ENCODE measurements at places on chromosomes 7 and 10.

- no peak for DNase-seq
Measured at GRCh38 chr10:26869528-26869927, 8.8 kb upstream of the ABI1 start.

DNA sequence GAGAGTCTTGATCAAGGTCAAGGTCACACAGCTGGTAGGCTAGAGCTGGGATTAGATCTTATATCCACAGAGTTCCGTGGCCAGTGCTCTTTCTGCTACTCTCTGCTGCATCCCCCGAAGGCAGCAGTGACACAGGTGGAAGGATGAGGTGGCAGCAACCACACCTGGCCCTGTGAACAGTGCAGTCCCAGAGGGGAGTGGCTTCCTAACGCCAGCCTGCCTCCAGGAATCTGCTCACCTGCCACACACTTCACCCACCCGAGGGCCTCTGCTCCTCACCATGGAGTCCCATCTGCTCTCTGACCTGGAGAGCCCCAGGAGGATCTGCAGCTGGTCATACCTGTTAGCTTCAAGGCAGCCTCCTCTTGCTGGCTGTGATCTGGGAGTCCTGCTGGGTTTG, 484.2 kb downstream of the PLXNA4 start:
- no peak for DNase-seq

GRCh38 chr10:56035489-56035888, 325.6 kb downstream of the ZWINT start:
- no peak for DNase-seq

DNA sequence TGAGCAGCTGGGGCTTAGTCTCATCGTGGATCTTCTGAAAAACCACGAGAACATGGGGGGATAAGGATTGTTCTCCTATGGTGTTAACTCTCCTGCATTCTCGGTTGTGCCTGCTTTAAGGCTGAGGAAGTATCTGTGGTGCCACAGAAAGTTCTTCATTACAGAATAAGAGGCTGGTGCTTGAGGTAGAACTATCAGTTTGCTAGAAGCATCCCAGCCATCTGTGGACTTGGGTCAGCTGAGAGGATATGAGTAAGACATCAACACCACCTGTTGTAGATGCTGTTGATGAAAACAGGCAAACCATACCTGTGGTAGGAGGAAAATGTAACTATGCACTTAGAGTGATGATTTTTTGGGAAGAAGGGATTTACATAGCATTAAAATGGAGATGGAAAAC, 416.6 kb downstream of the PHTF2 start:
- DNase-seq: no peak

GRCh38 chr10:50324680-50325393, 73.5 kb upstream of the ASAH2 start:
- DNase-seq: no peak

DNA sequence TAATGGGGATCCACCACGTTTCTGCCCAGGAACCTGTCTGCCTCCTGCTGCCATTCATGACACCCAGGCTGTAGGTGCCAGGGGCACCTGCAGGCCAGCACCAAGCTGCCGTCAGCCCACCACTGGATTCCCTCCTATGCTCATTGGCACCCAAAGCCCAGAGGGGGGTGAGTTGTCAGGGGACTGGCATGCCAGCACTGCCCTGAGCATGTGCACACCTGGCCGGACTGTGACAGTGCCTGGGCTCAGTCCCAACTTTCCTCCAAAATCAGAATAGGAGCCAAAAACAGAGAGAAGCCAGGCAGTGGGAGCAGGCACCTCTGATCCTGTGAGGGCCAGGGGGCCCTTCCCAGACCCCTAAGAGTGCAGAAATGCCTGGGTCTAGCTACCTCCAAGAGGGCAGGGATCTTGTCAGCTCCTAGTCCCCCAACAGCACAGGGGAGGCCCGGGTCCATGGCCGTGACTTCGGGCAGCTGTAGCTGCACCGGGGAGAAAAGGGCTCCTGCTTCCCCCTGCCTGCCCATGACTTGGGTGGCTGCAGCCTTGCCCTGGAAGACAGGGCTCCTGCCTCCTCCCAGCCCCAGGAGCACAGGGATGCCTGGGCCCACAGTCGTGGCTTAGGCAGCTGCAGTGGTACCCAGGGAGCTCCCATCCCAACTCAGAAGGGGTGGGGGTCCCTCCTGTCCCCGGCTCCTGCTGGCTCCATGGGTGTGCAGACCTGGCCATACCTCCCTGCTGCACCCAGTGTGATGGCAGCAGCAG, 249.8 kb upstream of the DKK1 start:
- no peak for DNase-seq

GRCh38 chr10:84176351-84176750, 2.8 kb downstream of the GPR15LG start:
- DNase-seq: no peak

- no peak for DNase-seq
Measured at GRCh38 chr7:90424720-90425119, 21.5 kb downstream of the CLDN12 start.

- DNase-seq: no peak
Measured at GRCh38 chr10:93993782-93994437, at the start of gene PLCE1. TSS of gene PLCE1 (plus strand) at chr10:93993931. CDS start at chr10:94031047, 37,116 bp downstream.

GRCh38 chr7:152133804-152134203, 108.3 kb downstream of the GALNT11 start:
- DNase-seq: no peak

DNA sequence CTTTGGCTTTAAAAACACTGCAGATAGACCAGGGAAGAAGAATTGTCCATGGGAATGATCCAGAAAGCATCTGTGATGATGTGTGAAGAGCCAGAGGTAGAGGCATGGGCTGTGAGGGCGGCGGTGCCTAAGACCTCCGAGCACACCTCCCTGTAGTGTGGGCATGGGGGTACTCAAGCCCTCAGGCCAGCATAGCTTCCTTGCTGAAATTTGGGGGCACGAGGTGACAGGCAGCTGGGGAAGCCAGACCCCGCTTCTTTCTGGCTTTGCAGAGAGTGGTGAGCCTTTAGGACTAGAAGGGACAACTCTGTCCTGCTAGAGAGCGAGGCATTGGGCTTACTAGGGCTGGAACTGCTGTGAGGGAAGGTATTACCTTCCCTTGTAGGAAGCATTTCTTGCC, 187.7 kb upstream of the SH2B2 start:
- DNase-seq: no peak

- no peak for DNase-seq
Measured at GRCh38 chr10:80168679-80169380, 36.3 kb downstream of the PLAC9 start.

DNA sequence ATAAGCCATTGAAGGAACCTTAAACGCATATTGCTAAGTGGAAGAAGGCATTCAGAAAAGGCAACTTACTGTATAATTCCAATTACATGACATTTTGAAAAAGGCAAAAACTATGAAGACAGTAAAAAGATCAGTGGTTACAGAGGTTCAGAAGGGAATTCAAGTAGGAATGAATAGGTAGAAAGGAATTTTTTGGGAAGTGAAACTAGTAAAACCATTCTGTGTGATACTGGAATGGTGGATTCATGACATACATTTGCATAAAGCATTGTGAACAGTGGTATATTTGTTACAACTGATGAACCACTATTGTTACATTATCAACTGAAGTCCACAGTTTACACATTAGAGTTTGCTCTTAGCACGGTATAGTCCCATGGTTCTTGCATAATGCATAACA, 114.2 kb upstream of the GPR22 start:
- DNase-seq: no peak

DNA sequence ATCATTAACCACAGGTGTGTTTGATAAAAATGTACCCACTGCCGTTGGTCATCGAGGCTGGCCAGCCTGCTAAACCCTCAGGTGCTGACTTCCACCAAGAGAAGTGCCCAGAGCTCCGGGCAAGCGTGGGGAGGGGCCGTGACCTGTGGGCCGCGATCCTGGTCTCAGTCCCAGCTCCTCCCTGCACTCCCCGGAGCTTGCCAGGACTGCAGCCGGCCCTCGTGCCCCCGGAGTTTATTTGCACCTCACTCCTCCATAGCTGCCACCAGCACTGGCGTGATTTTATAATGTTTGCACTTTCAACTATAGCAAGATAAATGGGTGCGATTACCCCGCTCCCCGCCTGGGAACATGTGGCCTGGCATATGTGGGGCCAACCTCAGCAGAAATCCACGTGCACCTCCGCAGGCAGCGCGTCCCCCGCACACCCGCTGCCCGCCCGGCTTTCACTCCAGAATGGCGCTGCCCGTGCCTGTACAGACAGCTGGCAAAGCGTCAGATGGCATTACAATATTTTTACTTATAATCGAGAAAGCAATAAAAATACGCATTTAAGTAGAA, 30.8 kb downstream of the UNCX start:
- DNase-seq: no peak

DNA sequence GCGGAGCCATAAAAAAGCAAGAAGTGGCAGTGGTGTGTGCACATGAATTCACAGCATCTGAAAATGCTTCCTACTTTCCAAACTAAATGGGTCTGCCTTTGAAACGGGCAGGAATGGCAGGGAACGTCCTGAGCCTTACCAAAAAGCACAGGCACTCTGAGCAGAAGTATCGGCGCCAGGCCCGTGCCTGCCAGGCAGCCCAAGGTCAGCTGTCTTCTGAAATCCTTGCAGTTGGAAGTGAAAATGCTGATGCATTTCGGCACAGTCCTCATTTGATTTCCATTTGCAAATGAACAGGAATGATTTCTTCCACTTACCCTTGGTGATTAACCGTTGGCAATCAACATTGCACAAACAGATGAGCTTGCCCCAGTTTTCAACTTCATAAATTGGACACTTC, 47.6 kb upstream of the MNX1 start:
- no peak for DNase-seq
